ENCODE measurements at places on chromosomes 2 and 18. TPM values are rescaled to one million over a fixed set of nuclear protein-coding genes. Genes with fewer than 3 reads are reported as not detected.

The SCN3A gene
- polyA plus RNA-seq: 0.38 TPM

The PDE1A gene
- 31.9 TPM for polyA plus RNA-seq

The ARHGEF33 gene
- 1.7 TPM for polyA plus RNA-seq

The NEB gene
- polyA plus RNA-seq: 2.2 TPM

GRCh38 chr18:37544217-37544616 lies 21.4 kb downstream of the CELF4 start:
- no peaks in the 10 kb centered on the region for H3K36me3 ChIP-seq
- no peak for DNase-seq
- H3K4me1 ChIP-seq: no peaks in the 10 kb centered on the region
- no peaks in the 10 kb centered on the region for H3K27me3 ChIP-seq
- H3K27ac ChIP-seq: no peak overlapping the region

- no peaks in the 10 kb centered on the region for H3K36me3 ChIP-seq
- H3K27ac ChIP-seq: no peak overlapping the region
- H3K27me3 ChIP-seq: no peaks in the 10 kb centered on the region
- no peak overlapping the region for H3K4me3 ChIP-seq
- DNase-seq: no peak
- no peaks in the 10 kb centered on the region for H3K4me1 ChIP-seq
Measured at GRCh38 chr18:61770279-61770678, 122.5 kb downstream of the RNF152 start.

- H3K4me1 ChIP-seq: no peaks in the 10 kb centered on the region
- no peak overlapping the region for H3K4me3 ChIP-seq
- no peaks in the 10 kb centered on the region for H3K27me3 ChIP-seq
- H3K36me3 ChIP-seq: no peaks in the 10 kb centered on the region
- no peak for DNase-seq
- no peak overlapping the region for H3K27ac ChIP-seq
Measured at GRCh38 chr2:232200195-232200594, 178.4 kb upstream of the ALPP start.

GRCh38 chr18:51082571-51083267 lies 52.7 kb downstream of the SMAD4 start:
- no peak for DNase-seq
- H3K36me3 ChIP-seq: peaks cover 10% of the 10 kb centered on the region
- no peak overlapping the region for H3K4me3 ChIP-seq
- no peak overlapping the region for H3K27ac ChIP-seq

- no peaks in the 10 kb centered on the region for H3K4me1 ChIP-seq
- no peaks in the 10 kb centered on the region for H3K27me3 ChIP-seq
- H3K36me3 ChIP-seq: no peaks in the 10 kb centered on the region
Measured at GRCh38 chr2:239407112-239407511, 6.3 kb upstream of the HDAC4 start.

- no peaks in the 10 kb centered on the region for H3K36me3 ChIP-seq
- no peak for DNase-seq
- H3K27ac ChIP-seq: peak overlapping the region; percentile 33
- H3K27me3 ChIP-seq: no peaks in the 10 kb centered on the region
Measured at GRCh38 chr2:134262684-134263083, 8.8 kb downstream of the MGAT5 start.

- no peak overlapping the region for H3K4me3 ChIP-seq
- H3K27ac ChIP-seq: no peak overlapping the region
- no peaks in the 10 kb centered on the region for H3K27me3 ChIP-seq
- no peaks in the 10 kb centered on the region for H3K4me1 ChIP-seq
- no peak for DNase-seq
Measured at GRCh38 chr2:67515538-67515937, 118.4 kb downstream of the ETAA1 start.

- no peak overlapping the region for H3K27ac ChIP-seq
- no peak for DNase-seq
- H3K27me3 ChIP-seq: no peaks in the 10 kb centered on the region
- H3K4me1 ChIP-seq: no peaks in the 10 kb centered on the region
- H3K4me3 ChIP-seq: no peak overlapping the region
Measured at GRCh38 chr2:77228391-77228790, 293.8 kb downstream of the LRRTM4 start.

DNA sequence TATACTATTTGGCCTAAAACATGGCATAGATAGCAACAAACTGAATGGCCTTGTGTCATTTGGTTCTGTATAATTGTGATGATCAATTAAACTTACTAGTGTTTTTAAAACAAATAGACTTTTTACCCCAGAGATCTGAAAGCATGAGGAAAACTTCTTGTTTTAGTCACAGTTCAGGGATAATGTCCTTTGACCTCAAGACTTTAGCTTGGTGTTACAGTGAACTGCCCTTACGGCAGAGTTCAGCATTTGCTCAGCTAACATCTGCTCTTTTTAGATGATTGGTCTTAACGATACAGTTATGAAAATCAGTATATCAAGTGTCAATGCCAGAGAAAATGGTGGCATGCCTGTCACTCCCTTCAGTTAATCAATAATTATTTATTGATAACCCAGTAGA lies 429.2 kb downstream of the PARD3B start:
- no peaks in the 10 kb centered on the region for H3K27me3 ChIP-seq
- H3K27ac ChIP-seq: no peak overlapping the region
- H3K4me1 ChIP-seq: no peaks in the 10 kb centered on the region
- no peak for DNase-seq
- no peaks in the 10 kb centered on the region for H3K36me3 ChIP-seq

GRCh38 chr2:222756951-222757650 lies 85.6 kb downstream of the MOGAT1 start:
- H3K27me3 ChIP-seq: no peaks in the 10 kb centered on the region
- DNase-seq: no peak
- peaks cover 7% of the 10 kb centered on the region for H3K4me1 ChIP-seq
- H3K27ac ChIP-seq: no peak overlapping the region
- no peaks in the 10 kb centered on the region for H3K36me3 ChIP-seq
- no peak overlapping the region for H3K4me3 ChIP-seq

Data from aorta (tissue), 5 donors.